ENCODE measurements at places on chromosomes 5 and 9.

- DNase-seq: peak; percentile 8
These were observed 535 bp downstream of the JMY start for GRCh38 chr5:79236362-79236969.

GRCh38 chr5:113632996-113633395 is 119.5 kb downstream of the YTHDC2 start:
- no peak for DNase-seq

DNA sequence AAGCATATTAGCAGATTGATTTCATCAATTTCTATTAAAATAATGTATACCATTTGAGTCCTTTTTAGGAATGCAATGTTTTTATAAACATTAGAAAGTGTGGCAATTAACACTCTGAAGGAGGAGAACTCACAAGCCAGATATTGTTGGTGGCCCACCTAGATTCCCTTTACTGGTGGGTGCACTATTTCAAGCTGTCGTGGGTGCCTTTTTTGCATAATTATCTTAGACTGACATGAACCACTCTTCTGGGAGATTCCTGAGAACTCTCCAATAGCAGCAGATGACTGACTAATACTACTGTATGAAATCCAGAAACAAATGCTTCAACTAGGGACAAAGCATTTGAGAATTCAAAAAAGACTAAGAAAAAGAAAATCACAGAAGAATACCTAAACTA is 526.0 kb downstream of the CDH18 start:
- DNase-seq: no peak

GRCh38 chr9:113343732-113344231 is 3.7 kb upstream of the WDR31 start:
- DNase-seq: no peak

DNA sequence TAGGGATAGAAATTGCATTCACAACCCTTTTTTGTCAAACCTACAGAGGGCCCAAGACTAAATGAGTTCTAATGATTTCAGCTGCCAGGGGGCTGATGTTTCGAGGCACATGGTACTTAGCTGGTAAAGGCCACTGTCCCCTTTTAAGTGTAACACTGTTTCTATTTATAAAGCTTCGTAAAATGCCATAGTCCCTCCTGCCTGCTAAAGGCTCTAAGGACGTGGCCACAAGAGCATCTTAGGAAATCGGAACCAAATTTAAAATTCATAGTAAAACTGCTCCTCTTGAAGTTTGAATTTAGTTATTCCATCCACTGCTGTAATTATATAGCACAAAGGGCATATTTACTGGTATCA is 170.3 kb upstream of the WWC1 start:
- no peak for DNase-seq

- no peak for DNase-seq
These were observed 77.6 kb upstream of the ADRB2 start for GRCh38 chr5:148748702-148749392.

GRCh38 chr5:81936066-81936465 is 35.8 kb upstream of the ATG10 start:
- DNase-seq: no peak

DNA sequence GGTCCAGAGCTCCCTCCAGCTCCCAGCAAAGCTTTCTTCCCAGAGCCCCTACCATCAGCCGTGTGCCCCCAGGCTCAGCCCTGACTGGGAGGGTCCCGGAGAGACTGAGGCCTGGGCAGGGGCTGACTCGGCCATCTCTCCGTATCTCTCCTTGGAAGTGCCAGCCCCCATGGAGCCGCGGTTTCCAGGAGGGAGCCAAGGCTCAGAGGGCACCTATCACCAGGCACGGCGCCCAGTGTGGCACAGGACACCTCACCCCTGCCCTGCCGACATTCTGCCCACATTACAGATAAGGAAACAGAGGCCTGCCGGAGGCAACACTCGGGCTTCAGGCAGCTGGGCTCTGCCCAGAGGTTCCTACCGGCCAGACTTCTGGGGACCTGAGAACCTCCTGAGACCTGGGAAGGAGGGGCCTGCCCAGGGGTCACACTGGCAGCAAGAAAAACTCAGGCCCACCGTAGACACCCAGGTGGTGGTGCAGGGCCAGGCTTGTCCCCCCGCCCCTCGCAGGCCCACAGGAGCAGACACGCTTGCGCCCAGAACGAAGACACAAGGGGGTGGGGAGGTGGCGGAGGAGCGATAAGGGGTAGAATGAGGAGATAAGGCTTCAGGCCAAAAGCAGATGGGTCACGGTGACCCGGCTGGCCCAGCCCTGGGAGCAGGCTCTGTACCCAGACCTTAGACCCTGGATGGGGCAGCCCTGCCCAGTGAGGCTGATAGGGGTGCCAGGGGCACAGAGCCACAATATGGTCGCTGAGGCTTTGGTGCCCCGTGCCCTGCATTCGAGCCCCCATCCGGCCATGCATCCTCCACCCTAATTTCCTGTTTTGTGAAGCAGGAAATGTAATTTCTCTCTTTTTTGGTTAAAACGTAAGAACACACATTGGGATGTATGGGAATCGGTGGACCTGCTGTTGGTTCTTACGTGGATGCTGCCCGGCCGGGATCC is 11.8 kb downstream of the NR5A1 start:
- DNase-seq: no peak

DNA sequence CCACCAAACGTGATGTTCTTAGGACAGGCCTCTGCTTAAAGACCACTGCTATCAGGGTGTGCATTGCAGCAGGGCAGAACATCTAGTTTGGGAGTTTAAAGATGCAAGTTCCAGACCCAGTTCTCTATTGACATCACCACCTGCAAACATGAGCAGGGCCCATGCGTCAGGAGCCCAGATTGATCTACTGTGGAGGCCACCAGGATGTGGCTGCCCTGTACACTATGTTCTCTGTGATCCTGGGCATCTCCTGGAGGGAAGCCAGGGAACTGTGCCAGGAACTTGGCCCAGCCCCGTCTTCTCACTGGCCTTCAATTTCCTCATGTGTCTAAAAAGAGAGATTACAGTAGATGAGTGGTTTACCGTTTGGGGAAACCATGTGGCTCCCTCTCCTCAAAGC is 87.1 kb downstream of the PDE6A start:
- no peak for DNase-seq

DNA sequence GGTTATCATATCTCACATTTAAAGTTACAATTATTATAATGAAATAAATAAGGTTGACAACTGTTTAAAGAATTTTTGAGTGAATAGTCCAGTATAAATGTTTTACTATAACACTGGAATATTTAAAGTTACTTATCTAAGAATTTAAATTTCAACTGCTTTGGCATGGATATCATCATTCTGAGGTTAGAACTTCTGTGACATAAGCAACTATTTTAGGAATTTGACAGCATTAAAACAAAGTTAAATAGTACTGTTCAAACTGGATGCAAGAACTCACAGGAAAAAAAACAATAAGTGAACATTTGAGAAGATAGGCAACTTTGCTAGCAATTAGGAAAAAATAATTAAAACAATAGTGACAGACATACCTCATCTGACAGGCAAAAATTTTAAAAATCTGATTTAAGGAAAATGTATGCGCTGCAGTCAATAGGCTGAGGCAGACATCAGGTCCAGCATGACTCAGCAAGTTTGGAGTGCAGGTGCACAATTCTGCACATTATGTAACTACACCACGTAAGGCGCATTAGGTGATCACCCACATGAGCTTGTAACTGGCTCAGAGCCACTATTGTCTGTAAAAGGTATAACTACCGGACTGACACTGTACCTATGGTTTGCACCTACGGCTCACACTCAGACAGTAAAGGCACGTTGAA is 180.6 kb downstream of the PDE4D start:
- no peak for DNase-seq

DNA sequence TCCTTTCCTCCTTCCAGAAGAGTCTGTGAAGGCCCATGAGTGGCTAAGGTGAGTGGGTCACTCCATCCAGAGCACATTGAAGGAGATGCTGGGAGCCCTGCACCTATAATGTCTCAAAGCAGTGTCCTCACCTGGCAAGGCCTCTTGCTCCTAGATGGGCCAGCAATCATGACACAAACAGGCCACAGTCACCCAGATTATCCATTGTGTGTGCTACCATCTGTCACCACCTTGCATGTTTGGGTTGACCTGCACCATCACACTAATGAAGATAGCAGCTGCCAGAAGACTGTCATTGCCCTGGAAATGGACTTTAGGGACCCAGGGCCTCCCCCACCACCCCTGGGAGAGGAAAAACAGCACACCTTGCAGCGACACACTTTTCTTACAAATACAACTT is 69.6 kb downstream of the GABBR2 start:
- no peak for DNase-seq

- DNase-seq: no peak
These were observed 19.6 kb downstream of the CRB2 start for GRCh38 chr9:123375469-123376132.

DNA sequence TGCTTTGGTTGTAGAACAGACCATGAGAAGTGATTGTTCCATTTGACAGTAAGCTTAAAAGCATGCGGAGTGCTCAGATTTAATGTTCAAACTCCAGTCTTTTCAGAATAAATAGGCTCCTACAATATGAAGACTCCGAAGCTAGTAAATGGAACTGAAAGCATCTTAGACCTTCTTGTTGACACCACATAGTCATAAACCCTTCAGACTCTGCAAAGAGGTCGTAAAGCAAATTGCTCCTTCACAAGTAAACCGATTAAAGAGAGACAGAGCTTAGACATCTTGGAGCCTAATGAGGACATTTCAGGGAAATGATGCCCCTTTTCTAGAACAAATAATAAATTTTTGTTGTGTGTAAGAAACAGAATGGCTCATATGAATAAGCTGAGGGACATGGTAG is 511.0 kb upstream of the RIOK2 start:
- DNase-seq: no peak

- DNase-seq: no peak
These were observed 3.5 kb downstream of the NRARP start for GRCh38 chr9:137298401-137299202.

DNA sequence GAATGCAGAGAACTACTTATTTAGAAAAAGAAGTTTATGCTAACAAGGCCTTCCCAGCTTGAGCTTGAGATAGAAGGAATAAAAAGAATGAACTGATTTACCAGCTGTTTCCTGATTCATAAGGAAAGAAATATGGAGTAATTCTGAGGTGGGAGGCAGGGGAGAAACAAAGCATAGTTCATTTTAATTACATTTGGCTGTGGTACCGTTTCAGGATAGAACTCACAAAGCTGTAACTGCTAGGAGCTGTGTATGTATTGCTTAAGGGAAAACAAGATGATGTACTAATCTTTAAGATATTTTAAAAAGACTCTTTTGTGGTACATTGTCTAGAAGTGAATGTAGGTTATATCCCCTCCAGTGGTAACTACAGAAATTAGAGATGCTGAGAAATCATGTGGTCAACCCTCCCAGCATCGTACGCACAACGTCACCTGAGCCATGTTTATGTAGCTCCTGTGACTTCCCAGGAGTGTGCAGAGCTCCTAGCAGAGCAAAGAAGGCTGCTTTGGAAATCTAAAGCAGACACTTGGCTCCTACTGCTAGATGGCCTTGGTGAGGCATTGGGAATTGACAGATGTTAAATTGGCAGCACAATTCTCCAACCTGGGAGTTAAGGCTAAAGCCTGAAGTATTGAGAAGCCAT is 208.3 kb upstream of the VLDLR start:
- no peak for DNase-seq

GRCh38 chr5:76500633-76501393 is 97.7 kb downstream of the IQGAP2 start:
- DNase-seq: no peak

DNA sequence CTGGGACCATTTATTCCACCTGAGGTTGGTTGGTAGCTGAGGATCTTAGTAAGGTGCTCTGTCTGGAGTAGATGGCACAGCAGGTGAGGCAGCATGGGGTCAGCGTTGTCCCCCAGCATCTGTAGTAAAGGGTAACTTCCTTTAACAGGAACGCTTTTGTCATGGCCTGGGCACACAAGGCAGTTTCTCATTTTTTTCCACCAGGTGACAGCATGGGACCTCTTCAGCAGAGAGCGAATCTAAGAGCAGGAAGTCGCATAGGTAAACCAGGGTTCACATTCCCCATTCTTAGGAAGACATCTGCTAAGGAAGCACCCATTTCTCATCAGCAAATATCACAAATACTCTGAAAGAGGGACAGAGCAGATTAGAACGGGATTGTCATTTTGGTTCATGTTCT is 56.5 kb downstream of the GPR107 start:
- DNase-seq: no peak

DNA sequence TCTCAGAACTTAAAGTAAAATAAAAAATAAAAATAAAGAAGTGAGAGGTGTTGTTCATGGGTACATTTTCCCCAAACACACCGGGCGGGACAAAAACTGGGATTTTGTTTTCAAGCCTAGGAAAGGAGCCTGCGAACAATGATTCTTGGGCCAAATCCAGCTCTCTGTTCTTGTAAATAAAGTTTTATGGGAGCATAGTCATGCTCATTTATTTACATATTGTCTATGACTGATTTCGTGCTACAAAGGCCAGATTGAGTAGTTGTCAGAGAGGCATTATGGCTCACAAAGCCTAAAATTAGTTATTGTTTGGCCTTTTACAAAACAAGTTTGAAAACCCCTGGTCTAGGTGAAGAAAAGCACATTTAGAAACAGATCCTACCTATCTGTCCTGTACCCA is 821.0 kb upstream of the GRAMD2B start:
- DNase-seq: no peak

DNA sequence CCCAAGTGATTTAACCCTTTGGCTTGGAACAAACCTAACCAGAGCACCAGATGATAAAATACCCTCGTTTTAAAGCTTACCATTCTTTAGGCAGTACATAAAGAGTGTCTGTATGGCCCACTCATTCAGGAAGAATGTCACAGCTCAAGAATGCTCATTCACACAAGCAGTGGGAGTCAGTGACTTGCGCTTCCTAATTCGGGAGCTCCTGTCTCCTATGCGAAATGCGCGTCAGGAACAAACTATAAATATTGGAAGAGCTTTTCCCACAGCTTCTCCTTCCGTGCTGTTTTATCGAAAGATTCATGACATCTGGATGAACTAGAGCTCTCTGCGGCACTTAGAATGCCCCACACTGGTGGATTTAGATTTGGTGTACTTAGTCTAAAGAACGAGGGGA is 66.6 kb downstream of the NTRK2 start:
- DNase-seq: no peak

DNA sequence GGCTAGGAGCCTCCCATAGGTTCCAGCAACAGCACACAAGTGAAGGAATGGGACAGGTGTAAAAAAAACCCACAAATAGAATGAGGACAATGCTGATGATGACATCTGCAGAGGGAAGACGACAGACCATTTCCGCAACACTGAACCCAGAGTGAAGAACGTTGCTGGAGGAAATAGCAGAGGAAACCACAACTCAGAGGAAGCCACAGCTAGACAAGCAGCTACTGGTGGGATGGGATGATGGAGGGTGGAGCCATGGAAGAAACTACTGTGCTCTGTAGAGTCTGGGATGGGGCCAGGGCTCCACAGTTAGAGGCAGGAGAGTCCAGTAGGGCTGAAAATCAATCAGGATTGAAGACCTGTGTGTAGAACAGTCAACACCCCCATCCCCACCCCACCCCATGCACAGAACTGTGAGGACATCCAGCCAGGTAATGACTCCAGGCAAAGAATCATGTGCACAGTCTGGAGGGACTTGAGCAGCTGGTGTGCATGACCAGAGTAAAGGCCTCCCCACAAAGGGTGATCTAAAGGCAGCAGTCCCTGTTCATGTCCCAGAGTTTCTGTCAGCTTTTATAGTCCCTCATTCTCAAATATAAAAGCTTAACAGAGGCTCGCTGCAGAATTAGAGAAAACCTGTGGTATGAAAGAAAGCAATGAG is 65.2 kb upstream of the SPIN1 start:
- DNase-seq: peak; percentile 5

All from activated CD8-positive, alpha-beta memory T cell treated with anti-CD3 and anti-CD28 coated beads for 1 hour (primary cell).